ENCODE measurements at places on chromosomes 11 and 22.

DNA sequence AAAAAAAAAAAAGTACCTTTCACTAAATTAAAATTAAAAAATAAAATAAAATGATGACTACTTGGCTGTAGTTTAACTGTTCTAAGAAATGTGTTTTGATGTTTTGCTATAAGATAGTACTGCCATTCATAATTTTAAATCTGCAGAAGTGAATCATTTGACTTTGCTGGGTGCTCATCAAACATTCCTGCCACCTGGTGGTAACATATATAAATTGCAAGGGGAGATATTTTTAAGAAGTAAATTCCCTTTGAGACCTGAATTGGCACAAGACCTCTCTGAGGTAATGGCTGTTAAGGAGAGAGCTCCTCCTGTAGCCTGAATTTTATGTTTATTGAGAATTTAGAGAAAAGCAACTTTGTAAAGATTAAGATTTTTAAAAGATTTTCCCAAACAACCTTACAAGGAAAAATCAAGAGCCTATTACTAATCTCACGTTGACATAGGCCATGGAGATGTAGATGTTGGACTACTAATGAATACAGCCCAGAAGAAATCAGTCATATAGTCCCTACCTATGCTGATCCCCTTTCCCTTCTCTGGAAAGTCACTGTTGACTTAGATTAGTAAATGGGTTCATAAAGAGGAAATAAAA is 11.9 kb upstream of the NARS2 start:
- no peak for DNase-seq

DNA sequence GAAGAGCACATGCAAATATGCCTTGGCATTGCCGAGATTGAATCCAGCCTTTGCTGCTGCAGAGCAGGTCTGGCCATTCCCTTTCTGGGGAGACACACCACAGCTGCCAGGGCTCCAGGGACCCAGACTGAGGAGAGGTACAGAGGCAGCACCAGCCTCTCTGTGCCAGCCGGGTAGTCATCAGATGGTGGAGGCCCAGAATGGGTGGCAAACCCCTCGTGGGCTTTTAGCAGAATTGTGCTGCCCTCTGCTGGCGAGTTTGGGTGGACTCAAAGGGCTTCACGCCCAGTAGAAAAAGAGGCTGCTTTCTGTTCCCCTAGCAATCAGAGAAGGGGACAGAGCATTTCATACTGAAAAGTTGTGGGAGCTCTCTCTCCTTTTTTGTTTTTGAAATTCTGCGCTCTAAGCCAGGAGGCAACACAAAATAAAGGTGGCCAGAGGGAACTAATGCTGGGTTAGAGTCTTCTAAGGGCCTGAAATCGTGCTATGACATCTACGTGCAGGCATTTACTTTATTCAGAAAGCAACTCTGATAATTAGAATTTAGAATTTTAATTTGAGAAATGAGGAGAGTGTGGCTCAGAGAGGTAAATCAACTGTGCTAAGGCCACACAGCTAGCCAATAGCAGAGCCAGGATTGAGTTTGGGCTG is 158.8 kb upstream of the NAV2 start:
- peak; percentile 21 for DNase-seq

DNA sequence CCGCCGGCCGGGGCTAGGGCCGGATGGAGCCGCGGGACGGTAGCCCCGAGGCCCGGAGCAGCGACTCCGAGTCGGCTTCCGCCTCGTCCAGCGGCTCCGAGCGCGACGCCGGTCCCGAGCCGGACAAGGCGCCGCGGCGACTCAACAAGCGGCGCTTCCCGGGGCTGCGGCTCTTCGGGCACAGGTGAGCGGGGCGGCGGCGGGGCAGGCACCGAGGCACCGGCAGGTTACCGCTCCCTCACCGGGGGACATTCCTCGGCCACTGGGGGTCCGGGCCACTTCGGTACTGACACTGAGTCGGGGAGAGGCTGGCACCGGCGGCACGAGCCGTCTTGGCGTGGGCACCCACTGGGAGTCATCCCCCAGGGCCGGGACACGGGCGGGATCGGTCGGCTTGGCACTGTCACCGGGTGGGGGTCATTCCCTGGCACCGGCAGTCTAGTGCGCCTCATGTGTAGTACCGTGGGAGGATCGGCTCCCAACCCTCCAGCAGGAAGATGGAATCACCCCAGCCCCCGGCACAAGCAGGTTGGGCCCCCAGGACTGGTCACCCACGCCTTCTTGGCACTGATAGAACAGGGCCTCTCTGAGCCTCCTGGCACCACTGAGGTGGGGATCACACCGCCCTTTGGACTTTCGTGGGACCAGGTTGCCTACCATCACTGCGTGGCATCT is 511 bp downstream of the DGKZ start:
- DNase-seq: no peak

GRCh38 chr22:50170453-50171318 is at the start of gene PANX2:
Gene PANX2 (plus strand): TSS chr22:50170731. CDS start chr22:50170731, 0 bp downstream.
- no peak for DNase-seq

GRCh38 chr11:119147604-119148333 is 1.1 kb upstream of the ABCG4 start:
- DNase-seq: no peak

DNA sequence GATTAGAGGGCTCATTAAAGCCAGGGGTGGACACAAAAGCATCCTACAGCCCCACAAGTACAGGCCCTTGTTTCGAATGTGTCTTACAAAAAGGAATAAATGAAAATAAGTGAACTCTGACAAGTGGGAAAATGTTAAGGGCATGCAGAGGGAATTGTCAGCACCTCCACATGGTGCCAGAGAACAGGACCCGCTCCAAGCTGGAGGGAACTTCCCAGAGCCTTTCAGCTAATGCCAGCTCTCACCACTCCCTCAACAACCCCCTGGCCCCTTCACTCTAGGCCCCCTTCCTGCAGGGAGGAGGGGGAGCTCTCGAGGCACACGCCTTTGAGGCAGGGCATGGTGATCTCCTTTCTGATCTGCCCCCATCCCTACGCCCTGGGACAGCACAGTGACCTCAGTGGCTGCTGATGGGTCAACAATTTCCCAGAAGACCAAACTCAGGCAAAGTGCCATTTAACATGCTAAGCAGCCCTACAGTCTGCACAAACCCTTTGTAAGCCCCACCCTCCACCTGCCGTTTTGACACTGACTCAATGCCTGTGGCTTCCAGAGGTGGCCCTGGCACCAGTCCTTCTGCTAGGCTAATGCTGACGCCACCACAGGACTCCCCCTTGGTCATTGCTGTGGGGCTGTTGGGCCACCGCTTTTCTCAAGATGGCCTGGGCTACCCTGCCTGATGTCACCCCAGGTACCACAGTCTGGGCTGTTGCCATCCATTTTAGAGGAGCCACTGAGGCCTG is 12.5 kb upstream of the CHST1 start:
- no peak for DNase-seq

DNA sequence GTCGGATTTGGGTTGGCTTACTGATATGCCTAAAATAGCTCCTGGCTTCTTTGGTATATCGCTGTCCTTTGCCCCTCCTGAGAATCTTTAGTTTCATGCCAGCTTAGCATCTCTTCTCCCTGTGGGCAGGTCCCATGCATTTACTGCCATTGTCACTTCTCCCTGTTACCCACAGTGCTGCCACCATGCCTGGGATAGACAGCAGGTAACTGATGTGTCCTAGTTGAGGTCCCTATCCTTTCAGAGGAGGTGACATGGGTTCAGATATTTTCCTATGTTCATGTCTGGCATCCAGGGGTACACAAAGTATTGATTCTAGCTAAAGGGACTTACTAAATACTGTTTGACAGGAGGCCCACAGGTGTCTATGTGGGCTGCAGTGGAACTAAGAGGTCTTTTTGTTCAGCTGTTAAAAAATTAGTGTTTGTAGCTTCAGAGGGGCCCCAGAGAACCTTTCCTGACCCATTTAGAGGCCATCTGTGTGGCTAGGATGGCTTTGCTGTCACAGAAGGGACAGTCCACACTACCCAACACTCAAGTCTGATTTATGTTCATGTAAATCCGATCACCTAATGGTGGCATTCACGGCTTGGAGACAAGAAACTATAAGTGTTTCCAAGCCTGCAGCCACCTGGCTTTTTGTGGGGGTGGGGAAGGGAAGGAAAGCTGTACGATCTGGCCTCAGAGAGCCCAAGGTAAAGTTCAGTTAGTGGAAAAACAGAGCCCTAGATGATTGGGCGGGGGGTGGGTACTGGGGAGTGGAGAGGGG is 8.5 kb downstream of the TIMP3 start:
- DNase-seq: no peak

GRCh38 chr11:121482231-121483129 is 29.7 kb upstream of the SORL1-AS1 start:
- DNase-seq: no peak

GRCh38 chr22:20957683-20958431 is 9.2 kb upstream of the AIFM3 start:
- no peak for DNase-seq

- DNase-seq: no peak
Observed at GRCh38 chr11:1078191-1078601, 3.5 kb downstream of the MUC2 start.

GRCh38 chr11:124832571-124832970 is 32.4 kb upstream of the MSANTD2 start:
- peak; percentile 34 for DNase-seq

DNA sequence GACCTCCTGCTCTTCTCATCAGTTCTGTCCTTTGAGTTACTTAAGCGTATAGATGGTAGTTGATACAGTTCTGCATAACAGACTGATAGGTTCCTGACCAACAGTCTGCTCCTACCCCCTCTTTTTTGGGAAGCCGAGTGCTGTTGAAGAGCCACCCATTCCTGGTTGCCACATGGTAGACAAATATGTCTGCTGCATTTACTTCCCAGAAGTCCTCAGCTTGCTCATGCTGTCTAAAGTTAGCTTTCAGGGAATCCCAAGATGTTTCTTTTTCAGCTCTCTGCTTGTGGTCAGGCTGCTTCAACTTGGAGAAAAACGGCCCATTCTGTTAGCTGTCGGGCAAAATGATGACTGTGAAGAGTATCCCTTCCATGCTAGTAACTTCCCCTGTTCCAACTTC is 48.7 kb downstream of the C22orf31 start:
- DNase-seq: peak; percentile 10

DNA sequence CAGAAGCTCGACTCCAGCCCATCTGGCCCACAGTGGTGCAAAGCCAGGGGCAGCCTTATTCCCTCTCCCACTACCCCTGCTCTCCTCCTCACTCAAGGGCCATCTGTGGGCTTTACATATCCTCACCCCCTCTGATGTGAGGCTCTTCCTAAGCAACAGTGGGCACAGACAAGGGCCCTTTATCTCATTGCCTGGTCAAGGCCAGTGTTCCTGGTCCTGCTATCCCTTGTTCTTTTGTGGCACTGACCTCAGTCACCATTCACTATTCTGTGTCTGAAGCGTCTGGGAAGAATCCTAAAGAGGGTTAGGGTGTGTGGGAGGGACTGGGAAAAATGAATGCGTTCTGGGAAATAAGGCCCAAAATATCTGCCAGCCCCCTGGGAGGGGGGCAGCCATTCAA is 7.3 kb downstream of the DNAL4 start:
- DNase-seq: no peak

DNA sequence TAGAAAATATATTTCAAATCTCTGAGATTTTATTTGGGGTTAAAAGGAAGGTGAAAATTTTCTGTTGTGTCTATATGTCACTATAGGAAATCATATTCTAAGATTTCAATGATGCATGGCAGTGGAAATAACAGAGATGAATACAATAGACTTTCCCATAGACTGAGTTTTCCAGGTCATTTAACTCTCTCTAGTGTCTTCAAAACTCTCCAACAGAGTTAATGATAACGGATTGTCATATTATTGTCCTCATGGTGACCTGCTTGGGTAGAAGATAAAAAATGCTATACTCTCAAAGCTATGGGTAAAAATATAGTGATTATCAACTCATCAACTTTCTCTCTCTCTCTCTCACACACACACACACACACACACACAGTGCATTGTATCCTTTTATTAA is 312.9 kb downstream of the CNTN5 start:
- no peak for DNase-seq

GRCh38 chr11:101215069-101215468 is 85.5 kb upstream of the PGR start:
- DNase-seq: no peak

DNA sequence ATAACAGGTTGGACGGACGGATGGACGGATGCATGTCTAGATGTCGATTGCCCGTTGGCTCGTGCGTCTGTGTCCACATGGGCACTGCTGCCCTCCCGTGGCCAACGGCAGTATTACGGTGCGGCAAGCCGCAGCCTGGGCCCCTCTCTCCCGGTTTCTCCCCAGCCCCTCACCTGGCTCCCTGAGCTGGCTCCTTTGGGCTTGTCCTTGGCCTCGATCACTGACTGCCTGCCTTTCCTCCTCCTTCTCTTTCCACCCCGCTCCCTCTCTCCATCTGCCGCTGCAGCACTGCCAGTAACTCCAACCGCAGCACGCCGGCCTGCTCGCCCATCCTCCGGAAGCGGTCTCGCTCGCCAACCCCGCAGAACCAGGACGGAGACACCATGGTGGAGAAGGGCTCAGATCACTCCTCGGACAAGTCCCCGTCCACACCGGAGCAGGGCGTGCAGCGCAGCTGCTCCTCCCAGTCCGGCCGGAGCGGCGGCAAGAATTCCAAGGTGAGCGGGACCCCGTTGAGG is 77.3 kb downstream of the SCN3B start:
- peak; percentile 12 for DNase-seq

- DNase-seq: no peak
Observed at GRCh38 chr22:27635435-27635834, 166.1 kb downstream of the MN1 start.

- no peak for DNase-seq
Observed at GRCh38 chr22:39925909-39926679, 25.2 kb downstream of the GRAP2 start.

- DNase-seq: peak; percentile 54
Observed at GRCh38 chr11:73271936-73272679, at the start of gene P2RY6. Gene P2RY6 (plus strand): TSS chr11:73272338. CDS start chr11:73296519, 24,181 bp downstream.

DNA sequence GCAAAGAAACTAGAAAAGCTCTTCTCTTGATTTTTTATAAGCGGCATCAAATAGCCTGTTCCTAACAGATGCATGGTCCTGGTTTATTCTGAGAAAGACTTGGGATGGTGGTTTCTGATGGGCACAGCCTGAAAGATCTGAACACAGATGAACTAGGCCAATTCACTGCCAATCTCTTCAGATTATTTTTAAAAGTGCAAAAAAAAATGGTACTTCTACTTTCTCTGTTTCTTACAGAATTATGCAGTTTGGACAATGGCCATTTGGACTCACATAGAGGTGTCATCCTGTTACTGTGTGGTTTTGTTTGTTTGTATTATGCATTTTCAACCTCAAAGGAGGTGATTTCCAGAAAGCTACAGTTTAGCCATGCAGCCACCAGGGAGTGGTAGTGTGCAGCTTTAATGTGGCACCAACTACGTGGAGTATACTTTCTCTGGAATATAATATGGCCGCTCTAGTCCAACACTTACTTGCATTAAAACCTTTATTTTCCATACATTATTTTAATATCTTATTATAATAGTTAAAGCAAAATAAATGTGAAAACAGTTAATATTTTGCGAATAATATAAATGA is 469.8 kb upstream of the KIRREL3 start:
- no peak for DNase-seq
